ENCODE measurements at places on chromosomes 5 and 9.

- no peak for DNase-seq
These were observed 40.6 kb downstream of the SH3PXD2B start for GRCh38 chr5:172413601-172414171.

GRCh38 chr9:77403239-77403638 is 225.9 kb downstream of the VPS13A start:
- DNase-seq: no peak

- no peak for DNase-seq
These were observed 49.2 kb downstream of the TIMD4 start for GRCh38 chr5:156913719-156914370.

DNA sequence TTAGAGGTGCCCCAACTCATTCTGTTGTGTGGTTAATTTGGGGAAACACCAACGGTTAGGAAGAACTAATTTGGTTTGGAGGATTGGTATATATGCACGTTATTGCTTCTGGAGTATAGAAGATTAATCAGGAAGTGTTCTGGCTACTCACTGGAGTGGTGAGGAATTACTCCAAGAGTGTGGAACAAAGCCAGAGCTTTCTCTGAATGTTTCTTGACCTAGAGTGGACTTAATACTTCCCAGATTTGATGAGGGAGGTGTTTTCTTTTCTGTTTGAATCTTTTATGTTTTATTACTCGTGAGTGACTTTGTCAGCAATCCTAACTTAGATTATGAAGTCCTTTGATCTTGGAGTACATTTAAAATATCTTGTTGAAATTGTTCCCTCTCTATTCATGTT is 163.7 kb downstream of the MAN2A1 start:
- DNase-seq: no peak

DNA sequence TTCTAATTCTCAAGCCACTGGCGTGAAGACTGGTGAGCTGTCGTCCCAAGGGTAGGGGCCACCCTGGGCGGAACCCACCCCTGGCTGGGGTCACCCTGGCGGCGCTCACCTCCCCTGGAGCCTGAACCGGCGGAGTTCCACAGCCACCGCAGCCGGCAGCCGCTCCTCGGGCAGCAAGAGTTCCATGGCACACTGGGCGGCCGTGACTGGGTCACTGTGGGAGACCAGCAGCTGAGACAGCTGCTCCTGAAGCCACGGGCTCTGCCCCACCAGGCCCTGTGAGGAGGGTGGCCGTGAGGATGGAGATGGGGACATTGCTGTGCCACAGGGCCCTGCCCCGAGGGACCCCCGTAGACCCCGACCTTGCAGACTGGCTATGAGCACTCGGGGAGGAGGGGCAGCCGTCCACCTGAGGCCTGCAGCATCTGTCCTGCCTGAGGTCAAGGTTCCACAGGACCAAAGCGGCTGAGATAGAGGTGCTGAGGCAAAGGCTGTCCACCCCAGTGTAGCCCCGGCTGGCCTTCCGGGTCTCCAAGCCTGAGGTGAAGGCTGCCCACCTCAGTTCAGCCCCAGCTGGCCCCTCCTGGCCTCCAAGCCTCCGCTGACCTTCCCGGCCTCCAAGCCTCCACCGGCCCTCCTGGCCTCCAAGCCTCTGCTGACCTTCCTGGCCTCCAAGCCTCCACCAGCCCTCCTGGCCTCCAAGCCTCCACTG is 50.6 kb upstream of the NRARP start:
- DNase-seq: no peak

DNA sequence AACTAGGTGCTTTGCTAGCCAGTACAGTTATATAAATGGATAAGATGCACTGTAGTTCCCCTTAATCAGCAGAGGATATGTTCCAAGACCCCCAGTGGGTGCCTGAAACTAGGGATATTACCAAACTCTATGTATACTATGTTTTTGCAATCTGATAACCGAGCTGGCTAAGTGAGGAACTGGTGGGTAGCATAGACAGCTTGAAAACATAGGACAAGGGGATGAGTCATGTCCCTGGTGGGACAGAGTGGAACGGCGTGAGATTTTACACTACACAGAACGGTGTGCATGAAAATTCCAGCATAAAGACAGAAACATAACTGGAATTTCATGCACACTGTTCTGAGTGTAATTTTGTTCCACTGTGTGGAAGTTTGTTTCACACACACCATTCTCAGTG is 86.9 kb downstream of the BASP1 start:
- DNase-seq: no peak

DNA sequence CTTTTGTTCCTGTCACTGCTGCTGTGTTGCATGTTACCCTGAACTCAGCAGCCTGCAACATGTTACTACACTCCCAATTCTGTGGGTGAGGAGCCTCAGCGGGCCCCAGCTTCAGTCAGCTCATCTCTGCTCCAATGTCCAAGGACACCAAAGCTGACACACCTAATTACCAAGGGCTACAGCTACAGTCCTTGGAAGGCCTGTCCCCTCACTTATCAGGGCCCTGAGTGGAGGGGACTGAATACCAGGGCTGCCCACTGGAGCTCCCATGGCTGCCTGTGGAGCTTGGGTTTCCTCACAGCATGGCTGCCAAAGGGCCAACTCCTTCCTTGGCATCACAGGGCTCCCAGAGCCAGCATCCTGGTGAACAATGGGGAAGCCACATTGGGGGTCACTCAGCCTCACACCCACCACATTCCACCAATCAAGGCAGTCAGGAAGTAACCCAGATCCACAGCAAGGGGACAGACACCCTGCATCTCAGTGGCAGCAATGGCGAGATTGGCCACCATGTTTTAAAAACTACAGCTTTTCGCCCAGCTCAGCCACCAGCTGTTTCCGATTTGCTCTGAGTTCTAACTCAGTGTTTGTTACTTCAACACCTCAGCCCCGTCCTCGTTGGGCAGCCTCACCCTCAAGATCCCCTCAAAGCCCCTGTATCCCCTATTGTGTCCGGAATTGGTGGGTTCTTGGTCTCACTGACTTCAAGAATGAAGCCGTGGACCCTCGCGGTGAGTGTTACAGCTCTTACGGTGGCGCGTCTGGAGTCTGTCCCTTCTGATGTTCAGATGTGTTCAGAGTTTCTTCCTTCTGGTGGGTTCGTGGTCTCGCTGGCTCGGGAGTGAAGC is 18.9 kb downstream of the SEMA4D start:
- no peak for DNase-seq

GRCh38 chr9:101458963-101459631 is 23.5 kb upstream of the ALDOB start:
- DNase-seq: no peak

DNA sequence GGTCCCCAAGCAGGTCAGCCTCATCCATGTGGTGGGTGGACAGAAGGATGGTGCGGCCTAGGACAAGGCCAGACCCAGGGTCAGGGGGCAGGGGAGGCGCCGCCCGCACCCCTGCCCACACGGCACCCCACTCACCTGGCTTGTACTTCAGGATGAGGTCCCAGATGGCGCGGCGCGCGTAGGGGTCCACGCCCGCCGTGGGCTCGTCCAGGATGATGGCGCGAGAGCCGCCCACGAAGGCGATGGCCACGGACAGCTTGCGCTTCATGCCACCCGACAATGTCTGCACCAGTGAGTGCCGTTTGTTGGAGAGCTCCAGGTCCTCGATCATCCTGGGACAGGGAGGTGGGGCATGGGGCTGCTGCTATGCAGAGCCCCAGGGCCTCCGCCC is 12.5 kb downstream of the ABCA2 start:
- no peak for DNase-seq

DNA sequence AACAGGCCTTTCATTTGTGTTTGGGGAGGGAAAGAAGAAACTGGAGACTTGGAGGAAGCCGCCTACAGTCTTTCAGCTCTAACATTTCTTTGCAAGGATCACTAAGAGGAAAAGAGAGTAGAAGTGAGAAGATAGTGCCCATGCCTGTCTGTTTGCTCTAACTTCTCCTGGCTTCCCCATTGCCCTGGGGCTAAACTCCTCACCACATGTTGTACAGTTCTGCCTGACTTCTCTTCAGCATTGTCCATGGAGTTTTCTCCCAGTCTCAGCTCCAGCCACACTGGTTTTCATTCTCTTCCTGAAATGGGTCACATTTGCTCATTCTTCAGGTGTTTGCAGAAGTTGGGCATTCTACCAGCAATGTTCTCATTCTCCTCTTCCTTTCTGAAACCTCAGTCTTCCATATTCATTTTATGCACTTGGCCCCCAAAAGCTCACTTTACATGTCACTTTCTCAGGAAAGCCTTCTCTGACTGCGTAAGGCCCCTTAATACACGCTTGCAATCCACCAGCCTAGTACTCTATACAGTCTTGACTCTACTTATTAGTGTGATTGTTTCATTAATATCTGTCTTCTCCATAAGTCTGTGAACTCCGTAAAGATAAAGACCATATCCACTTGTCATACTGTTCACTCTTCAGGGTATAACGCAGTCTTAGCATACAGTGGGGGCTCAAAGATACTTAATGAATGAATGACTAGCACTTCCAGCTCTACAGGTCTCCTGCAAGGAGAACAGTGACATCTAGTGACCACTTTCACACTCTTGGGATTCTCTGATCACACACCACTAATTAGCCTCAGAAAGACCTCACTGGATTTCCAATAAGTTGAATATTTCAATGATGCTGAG is 40.2 kb upstream of the TRIM32 start:
- DNase-seq: no peak

GRCh38 chr5:88671106-88671504 is 211.9 kb downstream of the MEF2C start:
- DNase-seq: no peak

GRCh38 chr5:137320056-137321045 is 178.8 kb downstream of the SPOCK1 start:
- DNase-seq: no peak

DNA sequence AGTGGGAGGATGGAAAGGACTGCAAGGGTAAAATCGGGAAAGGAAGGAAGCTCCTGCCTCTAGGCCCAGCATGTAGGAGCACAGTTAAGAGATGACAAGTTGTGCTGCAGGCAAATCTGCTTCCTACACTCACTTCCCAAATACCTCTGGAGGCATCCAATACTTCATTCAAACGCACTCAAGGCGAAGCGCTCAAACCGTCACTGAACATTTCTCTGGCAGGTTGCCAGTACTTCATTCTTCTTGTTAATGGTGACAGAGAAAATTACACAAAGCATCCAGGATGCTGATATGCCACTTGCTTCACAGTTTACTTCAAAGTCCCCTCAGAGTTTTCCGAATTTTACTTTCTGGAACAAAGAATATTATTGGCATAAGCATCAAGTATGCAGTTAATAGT is 59.8 kb downstream of the NREP start:
- no peak for DNase-seq

DNA sequence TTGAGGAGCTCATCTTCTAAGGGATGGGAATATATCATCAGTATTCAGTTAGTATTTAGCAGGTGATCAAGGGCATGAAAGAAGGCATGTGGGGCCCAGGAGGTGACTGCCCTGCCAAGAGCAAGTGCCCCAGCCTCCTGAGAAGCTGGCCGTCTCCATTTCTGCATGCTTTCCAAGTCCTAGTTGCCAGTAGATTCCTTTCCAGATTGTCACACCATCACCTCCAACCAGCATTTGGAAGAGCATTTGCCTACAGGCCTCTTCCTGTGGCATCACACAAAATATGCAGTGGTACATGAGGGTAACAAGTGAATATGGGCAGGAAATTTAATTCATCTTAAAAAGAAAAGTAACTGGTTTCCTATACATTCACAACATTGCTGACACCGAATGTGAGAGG is 7.5 kb downstream of the TNFAIP8 start:
- no peak for DNase-seq

GRCh38 chr9:137631345-137632229 is 12.8 kb downstream of the EHMT1 start:
- DNase-seq: no peak

- DNase-seq: no peak
These were observed 47.3 kb downstream of the C9orf152 start for GRCh38 chr9:110160685-110161084.

- DNase-seq: no peak
These were observed 42.5 kb upstream of the PIK3R1 start for GRCh38 chr5:68173007-68173406.

GRCh38 chr9:129694243-129694646 is 28.8 kb downstream of the PRRX2 start:
- no peak for DNase-seq

DNA sequence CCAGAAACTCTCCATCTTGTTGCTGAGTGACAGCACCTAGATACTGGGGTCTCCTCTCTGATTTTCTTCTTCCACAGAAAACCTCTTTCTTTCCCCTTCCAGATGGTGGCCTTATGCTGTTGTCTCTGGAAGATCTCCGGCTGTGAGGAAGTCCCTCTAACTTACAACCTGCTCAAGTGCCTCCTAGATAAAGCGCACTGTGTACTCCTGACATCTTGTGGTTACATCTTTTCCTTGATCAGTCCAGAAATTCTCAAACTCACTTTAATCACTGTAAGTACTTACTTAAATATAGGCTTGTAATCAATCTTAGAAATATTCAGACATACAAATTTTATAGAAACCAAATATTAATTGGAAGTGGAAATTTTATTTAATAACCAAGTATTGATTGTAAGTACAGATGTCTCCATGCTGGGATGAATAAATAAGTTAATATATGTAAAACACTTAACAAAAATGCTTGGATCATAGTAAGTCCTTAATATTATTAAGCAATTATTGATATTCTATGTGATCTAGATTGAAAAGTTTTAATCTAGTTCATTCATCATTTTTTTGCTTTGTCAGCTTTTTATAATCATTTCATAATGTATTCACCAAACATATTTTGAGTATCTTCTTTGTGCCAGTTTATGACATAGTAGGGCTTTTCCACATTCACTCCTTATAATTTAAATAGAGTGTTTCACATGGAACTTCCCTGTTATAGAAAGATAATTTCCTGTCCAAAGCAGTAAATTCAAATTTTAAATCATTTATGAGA is 1381.4 kb upstream of the CDH6 start:
- DNase-seq: no peak

DNA sequence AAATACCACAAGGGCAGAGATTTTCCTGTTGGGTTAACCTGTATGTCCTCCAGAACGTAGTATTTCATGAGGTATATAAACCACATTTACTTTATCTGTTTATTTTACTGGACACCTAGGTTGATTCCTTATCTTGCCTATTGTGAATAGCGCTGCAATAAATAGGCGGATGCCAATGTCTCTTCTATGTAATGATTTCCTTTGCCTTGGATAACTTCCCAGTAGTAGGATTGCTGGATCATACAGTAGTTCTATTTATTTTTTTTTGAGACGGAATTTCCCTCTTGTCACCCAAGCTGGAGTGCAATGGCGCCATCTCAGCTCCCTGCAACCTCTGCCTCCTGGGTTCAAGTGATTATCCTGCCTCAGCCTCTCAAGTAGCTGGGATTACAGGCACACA is 15.6 kb upstream of the TUT7 start:
- DNase-seq: no peak
